ENCODE measurements at places on chromosomes 5 and 9.

DNA sequence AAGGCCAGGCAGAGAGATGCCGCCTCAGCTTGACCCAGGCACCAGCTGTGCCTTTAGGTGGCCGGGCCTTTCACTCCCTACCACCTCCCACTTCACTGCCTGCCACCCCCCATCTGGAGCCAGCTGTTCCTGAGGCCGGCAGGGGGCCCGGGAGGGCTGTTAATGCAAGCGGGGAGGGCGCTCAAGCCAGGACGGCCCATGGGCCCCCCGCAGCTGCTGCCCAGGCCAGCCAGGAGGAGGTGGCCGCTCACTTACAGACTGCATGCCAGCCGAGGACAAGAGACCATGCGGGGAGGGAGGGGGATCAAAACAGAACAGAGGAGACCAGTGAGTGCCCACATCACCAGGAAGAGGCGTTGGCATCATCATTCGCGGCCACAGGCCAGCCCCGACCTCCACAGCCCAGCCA is 4.5 kb downstream of the ABCA2 start:
- DNase-seq, result no peak

- DNase-seq, result no peak
These were observed 5.3 kb downstream of the ASPN start for GRCh38 chr9:92476962-92477361.

- no peak for DNase-seq
These were observed 192.8 kb upstream of the ANKH start for GRCh38 chr5:15064396-15064795.

- DNase-seq, result no peak
These were observed 207.8 kb downstream of the ENC1 start for GRCh38 chr5:74432721-74433120.

DNA sequence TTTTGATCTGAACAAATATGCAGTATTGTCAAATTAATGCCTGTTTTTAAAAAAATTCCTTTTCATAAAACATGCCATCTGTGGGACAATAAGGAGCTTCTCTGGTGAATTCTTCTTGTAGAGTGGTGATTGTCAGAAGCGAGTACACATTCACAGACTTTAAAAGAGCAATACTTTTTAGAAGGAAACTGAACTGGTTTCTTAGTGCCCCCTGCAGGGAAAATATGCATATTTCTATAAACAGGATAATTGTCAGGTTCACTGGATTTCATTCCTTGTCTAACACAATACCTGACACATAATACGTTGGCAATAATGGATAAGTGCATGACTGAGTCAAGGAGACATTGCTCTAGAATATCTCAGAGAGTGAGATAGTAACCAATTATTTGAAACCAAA is 133.7 kb downstream of the KIF4B start:
- DNase-seq, result no peak

DNA sequence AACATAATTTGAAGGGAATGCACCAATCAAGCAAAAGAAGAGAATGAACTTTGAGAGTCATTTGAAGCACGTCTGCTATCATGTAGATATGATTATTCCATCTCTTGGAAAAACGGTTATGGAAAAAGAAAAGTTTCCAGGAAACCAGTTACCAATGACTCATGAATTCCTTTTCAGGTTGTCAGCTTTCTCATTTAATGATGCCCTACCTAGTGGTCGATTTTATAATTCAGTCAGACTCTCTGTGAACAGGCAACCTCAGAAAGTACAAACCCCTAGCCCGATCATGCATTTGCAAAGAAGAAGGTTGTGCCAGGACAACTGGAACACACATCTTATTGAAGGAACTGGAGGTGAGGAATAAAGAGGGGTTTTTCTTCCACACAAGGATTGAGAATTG is 355.1 kb upstream of the GRIA1 start:
- DNase-seq, result no peak

DNA sequence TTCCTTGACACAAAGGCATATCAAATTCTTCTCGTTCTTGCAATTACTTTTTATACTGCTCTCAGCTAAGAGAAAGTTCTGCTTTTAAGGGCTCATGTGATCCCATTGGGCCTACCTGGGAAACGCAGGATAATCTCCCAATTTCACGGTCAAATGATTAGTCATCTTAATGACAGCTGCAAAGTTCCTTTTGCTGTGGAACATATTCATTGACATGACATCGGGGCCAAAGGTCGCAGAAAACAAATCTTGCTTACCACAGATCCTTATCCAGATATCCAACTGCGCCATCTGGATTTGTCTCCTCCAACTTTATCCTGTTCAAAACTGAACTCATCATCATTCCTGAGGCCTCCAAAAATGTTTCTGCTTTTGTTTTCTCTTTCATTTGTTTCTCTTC is 1085.6 kb upstream of the WWC1 start:
- no peak for DNase-seq

DNA sequence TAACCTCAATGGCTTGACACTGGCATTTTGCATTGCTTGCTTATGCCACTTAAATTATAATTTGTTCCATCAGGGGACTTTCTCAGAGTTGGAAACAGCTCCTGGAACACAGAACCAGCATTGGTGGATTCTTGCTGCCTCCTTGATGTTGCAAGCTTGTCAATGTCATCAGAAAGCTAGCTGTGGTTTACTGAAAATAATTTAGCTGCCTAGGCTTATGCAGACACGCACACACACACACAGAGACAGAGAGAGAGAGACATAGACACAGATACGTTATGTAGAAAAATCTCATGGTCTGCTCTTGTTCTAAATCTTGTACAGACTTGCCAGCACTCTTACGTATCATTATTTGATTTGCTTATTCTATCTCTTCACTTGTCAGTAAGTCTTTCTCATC is 78.0 kb downstream of the HMHB1 start:
- no peak for DNase-seq

- no peak for DNase-seq
These were observed 85.4 kb upstream of the CPEB4 start for GRCh38 chr5:173802670-173803165.

DNA sequence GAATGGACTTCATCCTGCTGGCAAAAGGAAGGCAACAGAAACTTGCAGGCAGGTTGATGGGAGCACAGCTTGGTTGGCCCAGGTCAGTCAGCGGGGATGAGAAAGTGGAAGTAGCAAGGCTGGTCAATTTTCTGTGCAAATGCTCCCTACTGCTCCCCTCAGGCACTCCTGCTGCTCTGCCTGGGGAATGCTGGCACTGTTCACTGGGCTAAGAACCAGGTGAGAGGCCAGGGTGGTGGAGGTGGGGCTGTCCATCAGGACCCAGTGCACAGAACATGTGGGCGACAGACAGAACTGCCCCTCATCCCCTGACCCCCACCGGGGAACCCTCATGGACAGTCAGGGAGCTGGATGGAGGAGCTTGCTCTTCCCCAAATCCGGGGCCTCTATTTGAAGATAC is 593.1 kb downstream of the IRX1 start:
- no peak for DNase-seq

- DNase-seq, result no peak
These were observed 15.9 kb upstream of the PFDN1 start for GRCh38 chr5:140318792-140319191.

- no peak for DNase-seq
These were observed 52.1 kb upstream of the FSTL4 start for GRCh38 chr5:133664422-133664821.

- no peak for DNase-seq
These were observed 31.8 kb downstream of the SPATA31D1 start for GRCh38 chr9:82020331-82020730.

DNA sequence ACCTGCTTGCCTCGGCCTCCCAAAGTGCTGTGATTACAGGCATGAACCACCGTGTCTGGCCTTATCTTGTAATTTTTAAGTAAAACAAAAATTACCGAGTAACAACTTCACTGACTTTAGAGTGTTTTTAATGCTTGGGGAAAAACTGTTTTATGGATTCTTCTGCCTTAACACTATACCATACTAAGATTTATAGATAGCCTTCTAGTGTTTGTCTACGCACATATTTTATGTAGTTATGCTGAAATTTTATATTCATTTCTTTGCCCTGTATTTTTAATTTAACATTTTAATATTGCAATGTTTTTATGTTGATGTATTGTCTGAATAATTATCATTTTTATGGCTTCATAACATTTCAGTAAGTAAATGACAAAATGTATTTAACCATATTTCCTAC is 96.4 kb upstream of the FTMT start:
- DNase-seq, result no peak

- DNase-seq, result no peak
These were observed 24.7 kb upstream of the NR3C1 start for GRCh38 chr5:143428155-143428554.

GRCh38 chr5:34062419-34062818 is 19.4 kb upstream of the C1QTNF3 start:
- no peak for DNase-seq

DNA sequence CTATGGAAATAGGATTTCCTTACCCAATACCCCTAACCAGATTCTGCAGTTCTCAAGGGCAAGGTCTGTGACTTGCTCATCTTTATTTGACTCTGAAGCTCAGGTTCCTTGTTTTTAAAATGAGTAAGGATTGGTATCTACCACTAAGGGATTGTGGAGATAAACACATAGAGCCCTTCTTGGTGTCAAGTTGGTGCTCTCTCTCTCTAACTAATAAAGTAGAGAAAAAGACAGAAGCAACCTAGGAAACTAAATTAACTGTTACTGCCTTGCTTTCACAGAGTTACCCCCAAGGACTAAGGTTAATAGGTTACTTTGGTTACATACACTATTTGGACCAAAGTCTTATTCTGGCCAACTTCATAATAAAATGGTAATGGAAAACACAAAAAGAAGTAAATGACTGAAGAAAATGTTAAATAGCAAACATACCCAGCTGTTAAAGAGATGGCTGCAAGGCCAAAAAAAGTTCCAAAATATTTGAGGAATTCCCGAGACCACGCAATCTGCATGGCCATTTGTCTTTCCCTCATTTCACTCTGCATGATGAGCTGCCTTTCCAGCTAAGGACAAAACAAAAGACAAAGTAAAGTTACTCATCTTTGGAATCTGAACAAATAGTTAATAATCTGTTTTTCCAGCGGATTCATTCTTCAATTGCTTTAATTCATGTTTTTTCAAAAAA is 21.8 kb upstream of the RLN1 start:
- DNase-seq, result no peak

DNA sequence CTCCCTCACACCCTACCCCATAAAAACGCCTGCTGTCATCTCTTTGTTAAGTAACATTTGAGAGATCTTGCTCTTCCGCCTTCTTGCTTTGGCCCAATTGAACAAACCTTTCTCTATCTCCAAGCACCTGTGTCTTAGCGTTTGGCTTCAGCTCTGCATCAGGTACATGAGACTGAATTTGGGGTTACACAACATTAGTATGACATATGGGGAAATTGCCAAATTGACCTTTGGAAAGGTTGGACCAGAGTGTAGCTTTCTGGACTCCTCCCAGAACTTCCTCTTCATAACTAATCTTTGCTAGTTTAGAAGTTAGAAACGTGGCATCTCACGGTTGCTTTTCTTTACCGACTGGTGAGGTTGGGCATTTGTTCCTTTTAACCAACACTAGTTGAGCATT is 3.5 kb upstream of the EXOSC3 start:
- DNase-seq, result no peak

- no peak for DNase-seq
These were observed 23.8 kb upstream of the IQGAP2 start for GRCh38 chr5:76379316-76379715.

GRCh38 chr9:131299346-131299960 is 9.9 kb downstream of the PLPP7 start:
- no peak for DNase-seq

DNA sequence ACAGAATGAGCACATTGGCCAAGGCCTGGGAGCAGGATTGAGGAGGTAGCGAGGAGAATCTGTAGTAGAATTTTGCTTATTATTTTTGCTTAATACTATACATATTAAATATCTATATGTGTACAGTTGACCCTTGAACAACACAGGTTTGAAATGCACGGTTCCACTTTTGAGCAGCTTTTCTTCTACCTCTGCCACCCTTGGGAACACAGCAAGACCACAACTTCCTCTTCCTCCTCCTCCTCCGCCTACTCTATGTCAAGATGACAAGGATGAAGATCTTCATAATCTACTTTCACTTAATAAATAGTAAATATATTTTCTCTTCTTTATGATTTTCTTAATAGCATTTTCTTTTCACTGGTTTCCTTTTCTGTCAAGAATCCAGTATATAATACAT is 541.4 kb downstream of the KCTD16 start:
- DNase-seq, result no peak

- no peak for DNase-seq
These were observed 59.5 kb downstream of the RAD23B start for GRCh38 chr9:107342476-107343161.

- no peak for DNase-seq
These were observed 24.1 kb downstream of the PTTG1 start for GRCh38 chr5:160445751-160446150.

- no peak for DNase-seq
These were observed 392.2 kb upstream of the KLF4 start for GRCh38 chr9:107881626-107882300.

DNA sequence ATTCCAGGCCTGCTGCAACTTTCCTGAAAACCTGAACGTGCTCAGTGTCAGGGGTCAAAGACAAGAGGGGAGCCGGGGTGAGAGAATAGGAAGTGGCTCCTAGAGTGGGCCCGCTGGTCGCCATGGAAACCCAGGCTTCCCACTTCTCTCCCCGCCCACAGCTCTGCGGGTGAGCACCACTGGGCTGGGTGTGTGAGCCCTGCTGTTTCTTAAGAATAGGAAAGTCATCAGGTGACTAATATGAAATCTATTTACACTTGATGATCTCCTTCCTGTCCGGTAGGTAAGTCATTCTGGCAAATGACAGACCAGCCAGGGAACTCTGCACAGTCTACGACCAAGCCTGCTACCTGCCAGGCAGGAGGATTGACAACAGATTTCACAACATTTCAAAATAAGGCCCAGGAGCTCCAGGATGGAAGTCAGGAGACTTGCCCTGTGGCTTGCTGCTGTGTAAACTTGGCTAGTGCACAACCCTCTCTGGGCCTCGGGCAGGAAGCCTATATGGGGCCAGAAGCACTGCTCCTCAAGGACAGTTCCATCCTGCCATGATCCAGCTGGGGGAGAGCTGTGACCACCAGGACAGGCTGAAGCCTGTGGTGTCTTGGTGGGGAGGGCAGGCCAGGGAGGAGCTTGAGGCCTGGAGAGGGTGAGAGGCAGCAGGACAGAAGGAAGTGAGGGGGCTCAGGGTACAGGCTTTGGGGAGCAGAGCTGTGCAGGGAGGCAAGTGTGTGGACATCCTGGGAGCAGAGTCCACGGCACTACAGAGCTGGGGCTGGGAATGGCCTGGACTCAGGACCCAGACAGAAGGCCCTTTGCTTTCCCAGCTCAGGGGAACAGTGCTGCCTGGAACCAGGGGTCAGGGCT is 60.6 kb downstream of the SHB start:
- DNase-seq, result no peak

GRCh38 chr5:119071561-119071995 is 691 bp downstream of the DMXL1 start:
- no peak for DNase-seq

- DNase-seq, result no peak
These were observed 49.3 kb upstream of the FAM169A start for GRCh38 chr5:74915488-74915887.

DNA sequence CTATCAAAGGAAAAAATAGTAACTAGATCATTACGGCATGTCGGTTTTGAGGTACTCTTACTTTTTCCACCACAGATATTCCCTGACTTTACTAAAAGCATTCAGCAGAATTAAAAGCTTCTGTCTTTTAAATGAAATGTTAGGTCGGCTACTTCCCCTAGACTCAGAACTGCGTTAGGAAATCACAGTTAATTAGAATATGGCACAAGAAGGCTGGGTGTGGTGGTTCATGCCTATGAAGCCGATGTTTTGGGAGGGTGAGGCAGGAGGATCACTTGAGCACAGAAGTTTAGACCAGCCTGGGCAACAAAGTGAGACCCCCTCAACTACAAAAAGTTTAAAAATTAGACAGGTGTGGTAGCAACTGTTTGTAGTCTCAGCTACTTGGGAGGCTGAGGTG is 24.4 kb downstream of the CEMIP2 start:
- no peak for DNase-seq

GRCh38 chr9:82555431-82556051 is 507.4 kb downstream of the RASEF start:
- no peak for DNase-seq

Data from sciatic nerve (tissue), 2 donors.